ENCODE measurements at places on chromosomes 6 and 20.

DNA sequence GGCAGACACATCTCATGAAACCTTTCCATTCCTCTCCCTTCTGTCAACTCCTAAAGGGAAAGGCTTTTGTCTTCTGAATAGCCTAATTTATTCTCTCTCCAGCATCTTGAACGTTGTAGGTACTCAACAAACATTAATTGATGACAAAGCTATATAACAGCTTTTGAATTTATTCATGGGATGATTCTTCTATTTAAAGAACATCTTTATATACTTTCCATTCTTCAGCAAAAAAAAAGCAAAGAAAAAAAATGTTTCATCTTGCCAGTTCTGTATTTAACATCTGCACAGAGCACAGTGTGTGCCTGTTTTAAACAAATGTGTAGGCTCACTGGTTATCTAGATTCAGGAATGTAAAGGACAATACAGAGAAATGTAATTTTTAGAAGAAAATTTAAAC, 648.7 kb downstream of the KIF16B start:
- DNase-seq, result no peak

DNA sequence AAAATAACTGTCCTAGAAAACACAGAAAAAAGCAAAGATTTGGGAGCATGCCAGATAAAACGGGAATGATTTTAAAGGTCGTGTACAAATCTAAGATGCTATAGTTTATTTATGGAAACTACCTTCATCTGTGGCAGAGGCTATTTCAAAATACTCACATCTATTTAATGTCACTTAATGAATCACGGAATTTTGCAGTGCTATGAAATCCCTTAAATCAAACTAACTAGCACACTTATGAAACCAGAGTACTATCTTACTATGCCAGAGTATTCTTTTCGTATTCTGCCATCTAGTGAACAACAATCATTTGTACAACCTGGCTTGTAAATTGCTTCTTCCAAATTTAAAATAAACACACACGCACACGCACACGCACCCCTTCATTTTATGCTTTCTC, 77.9 kb upstream of the BMP5 start:
- peak; percentile 14 for DNase-seq

GRCh38 chr6:53199156-53199555, 50.5 kb upstream of the GCM1 start:
- DNase-seq, result no peak

GRCh38 chr6:99979953-99980352, 14.1 kb downstream of the MCHR2 start:
- DNase-seq, result no peak

DNA sequence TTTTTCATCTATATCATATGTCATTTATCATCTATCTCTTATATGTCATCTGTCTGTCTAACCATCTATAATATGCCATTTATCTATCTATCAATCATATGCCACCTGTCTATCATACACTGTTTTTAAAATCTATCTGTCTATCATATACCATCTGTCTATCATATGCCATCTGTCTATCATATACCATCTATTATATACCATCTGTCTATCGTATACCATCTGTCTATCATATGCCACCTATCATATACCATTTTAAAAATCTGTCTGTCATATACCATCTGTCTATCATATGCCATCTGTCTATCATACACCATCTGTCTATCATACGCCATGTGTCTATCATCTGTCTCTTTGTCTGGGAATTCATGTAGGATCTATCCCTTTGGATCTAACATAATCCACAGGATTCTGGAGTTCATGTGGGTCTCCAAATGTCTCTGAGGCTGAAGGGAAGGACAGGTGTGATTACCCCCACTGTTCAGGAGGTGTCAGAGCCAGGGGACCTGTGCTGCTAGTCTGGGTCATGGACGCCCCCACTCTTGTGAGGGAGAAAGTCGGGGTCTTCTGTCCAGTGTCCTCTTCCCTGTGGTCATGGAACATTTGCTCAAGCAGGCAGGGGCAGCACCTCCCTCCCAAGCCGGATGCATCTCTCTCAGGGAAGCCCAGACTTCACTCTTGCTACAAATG, 36.9 kb upstream of the FRMD1 start:
- DNase-seq, result no peak

GRCh38 chr6:46530896-46531295, 39.6 kb upstream of the RCAN2 start:
- no peak for DNase-seq

GRCh38 chr6:136149311-136149710, 100.8 kb downstream of the MTFR2 start:
- no peak for DNase-seq

- no peak for DNase-seq
Observed at GRCh38 chr6:98945311-98946115, 2.2 kb downstream of the FBXL4 start.

DNA sequence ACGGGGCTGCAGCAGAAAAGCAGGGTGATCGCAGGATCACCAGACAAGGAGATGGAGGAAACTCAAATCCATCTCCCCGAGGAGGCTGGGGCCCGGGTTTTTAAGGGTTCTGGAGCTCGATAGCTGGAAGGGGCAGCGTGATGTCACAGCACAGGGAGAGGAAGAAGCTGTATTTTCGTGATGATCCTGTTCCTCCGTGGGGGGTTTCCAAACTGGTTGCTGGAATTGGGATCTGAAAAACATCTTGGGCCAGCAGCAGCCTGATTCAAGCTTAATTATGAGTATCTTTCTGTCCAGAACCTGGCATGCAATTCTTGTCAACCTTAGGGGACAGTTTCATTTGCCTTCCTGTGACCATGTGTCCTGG, 4.1 kb downstream of the CST7 start:
- no peak for DNase-seq

Measured in RWPE1 (cell line).